ENCODE measurements at places on chromosomes 2 and 18.

DNA sequence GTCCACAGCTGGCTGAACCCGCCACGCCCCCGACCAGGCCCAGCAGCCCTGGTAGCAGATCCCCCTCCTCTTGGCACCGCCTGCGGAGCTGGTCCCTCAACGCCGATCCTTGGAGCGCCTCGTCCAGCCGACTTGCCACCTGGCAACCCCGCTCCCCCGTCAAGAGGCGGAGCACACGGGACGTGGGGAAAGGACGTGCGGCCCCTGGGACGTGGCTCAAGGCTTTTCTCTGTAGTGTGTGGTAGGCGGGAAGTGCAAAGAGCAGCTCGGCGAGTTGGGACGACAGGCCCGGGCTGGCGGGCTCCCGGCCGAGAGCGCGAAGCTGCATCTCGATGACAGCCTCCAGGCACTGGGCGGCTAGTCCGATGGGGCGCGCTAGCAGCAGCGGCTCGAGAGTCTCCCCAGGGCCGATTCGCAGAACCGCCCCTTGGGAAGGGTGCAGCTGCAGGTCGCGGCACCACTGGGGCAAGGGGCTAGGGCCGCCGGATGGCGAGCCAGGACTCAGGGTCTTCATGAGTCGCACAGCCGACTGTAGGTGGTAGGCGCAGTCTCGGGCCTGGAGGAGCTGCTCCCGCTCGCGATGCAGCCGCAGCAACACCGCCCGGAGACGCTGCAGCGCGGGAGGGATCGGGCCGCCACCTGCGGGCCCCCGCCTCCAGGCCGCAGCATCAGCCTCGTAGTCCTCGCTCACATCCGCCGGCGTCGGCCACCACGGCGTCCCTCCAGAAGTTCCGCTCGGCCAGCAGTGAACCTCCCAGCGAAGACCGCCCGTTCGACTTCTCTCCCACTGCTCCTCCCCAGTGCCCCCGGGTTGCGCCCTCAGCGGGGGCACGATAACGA is 617 bp downstream of the CCDC142 start:
- DNase-seq, result no peak

DNA sequence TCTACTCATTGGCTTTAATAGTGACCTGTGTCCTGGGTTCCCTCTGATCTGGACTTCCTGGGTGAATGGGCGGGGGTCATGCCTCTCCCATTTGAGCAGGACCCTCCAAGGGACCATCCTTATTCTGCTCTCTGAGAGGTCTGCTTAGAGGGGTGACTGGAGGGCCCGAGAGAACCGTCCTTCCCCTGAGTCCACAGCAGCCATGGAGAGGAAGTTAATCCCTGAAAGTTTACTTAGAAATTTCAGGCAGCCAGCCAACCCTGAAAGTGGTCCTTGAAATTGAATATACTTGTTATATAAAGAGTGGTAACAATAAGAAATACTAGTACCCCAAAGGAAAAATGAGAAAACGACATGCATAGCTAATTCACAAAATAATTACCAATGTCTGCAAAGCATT is 226.1 kb downstream of the DYSF start:
- DNase-seq, result no peak

DNA sequence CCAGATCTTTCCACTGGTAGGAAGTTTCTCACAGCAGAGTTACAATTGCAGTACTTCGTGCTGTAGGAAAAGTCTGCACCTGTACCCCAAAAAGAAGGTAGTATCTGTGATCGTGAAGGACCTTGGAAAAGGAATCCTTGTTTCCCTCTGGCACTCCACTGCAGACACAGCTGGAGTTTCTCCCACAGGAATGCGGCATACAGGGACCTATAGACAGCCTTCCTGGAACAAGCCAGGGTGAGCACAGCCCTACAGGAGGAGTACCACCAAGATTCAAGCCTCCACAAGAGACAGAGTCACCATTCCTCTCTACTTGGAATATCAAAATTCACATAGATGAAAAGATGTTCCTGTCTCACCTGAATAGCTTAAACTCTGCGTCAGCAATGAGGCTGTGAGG is 372.4 kb downstream of the CMPK2 start:
- DNase-seq, result no peak

DNA sequence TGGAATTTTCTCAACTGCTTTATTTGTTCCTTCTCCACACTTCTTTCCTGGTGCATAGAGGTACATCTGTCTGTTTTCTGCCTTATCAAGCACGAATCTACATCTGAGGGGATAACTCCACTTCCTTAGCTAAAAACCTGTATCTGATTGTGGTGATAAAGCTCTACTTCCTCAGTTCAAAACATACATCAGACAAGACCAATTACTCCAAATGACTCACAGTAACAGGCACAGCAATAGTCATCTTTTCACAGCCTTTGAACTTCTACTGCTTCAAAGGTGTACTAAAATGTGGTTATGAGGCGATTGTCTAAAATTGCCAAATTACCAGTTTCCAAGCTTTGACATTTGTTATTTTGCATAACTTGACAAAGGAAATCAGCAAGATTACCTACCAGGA is 803.6 kb upstream of the ZEB2 start:
- DNase-seq, result no peak

DNA sequence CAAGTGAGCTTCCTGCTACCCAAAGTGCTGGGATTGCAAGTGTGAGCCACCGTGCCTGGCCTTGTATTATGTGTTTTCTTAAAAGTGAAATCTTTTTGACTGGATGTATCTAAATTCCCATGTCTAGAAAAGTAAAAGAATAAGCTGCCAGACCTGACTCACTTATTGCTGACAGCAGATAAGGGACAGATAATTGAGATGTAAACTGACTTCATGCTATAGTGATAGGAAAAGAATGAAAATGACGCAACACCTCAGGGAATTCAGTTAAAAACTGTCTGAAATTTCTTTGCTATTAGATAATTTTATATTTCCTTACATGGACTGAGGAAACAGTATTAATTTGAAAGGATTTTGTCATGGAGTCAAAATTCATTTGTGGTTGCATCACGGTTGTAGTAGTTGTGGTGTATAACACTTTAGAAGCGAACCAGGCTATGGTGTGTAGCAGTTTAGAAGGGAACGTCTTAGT is 19.4 kb downstream of the TTC27 start:
- no peak for DNase-seq

DNA sequence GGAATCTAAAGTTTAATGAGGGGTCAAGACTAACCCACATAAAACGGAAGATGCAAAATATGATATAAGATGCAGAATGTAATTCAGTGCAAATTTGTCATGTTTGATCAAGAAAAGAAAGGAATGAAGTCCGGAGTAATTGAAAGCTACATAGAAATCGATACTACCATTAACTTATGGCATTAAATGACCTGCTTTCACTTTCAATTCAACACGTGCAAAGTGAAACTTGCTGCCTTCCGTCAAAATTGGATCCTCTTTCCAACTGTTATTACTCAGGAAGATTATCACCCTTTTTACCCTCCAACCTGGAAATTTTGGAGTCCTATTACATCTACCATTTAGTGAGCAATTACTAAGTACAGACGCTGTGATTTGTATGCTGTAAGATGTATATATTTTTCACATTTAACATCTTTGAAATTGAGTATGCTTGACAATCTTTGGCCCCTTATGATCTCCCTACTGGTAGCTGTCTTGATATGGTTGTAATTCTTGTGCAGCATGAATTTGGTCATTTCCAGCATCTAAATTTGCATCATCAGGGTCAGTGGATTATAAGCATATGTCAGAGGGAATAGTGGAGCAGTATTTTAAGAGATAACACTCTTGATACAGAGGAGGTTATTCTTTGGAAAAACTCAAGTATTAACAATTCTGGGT is 18.6 kb downstream of the UNC80 start:
- DNase-seq, result no peak

DNA sequence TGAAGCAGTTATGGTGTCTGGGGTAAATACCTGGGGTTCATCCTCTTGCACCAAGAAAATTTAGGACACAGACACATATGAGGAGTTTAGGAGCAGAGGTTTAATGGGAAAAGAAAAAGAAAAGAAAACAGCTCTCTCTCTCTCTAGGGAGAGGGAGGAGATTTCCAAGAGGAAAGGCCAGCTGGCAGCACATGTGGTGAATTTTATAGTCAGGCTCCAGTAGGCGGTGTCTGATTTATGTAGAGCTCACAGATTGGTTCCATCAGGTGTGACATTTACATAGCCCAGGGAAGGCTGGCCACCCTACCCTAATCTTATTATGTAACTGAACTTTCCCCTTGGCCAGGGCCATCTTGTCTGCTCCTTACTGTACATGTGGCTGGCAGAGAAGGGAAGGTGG is 297.5 kb upstream of the RGPD4 start:
- no peak for DNase-seq

- no peak for DNase-seq
These were observed 297.8 kb upstream of the GYPC start for GRCh38 chr2:126358122-126358521.

- DNase-seq, result no peak
These were observed 65.7 kb upstream of the CNGA3 start for GRCh38 chr2:98280376-98281102.

- no peak for DNase-seq
These were observed 9.7 kb downstream of the CMPK2 start for GRCh38 chr2:6855860-6856547.

DNA sequence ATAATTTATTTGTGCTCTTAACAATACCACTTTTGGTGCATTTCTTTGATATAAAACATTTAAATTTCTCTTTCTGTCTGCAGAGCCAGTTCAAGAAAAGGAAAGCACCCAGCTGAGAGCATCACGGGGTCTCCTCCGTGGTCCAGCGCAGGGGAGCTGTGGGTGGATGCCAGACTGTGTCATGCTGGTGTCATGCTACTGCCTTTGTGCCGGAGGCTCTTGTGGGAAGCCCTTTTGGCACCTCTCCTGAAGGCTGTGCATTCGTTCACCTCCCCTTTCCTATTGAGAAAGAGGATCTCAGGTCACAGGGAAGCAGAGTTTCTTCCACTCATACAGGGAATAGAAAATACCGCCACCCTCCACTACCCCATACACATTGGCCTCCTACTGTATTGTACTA is 450.4 kb downstream of the GALR1 start:
- DNase-seq, result no peak

- DNase-seq, result no peak
These were observed 70.8 kb downstream of the INPP4A start for GRCh38 chr2:98515250-98515991.

GRCh38 chr2:19230626-19231025 is 127.8 kb downstream of the OSR1 start:
- DNase-seq, result no peak

DNA sequence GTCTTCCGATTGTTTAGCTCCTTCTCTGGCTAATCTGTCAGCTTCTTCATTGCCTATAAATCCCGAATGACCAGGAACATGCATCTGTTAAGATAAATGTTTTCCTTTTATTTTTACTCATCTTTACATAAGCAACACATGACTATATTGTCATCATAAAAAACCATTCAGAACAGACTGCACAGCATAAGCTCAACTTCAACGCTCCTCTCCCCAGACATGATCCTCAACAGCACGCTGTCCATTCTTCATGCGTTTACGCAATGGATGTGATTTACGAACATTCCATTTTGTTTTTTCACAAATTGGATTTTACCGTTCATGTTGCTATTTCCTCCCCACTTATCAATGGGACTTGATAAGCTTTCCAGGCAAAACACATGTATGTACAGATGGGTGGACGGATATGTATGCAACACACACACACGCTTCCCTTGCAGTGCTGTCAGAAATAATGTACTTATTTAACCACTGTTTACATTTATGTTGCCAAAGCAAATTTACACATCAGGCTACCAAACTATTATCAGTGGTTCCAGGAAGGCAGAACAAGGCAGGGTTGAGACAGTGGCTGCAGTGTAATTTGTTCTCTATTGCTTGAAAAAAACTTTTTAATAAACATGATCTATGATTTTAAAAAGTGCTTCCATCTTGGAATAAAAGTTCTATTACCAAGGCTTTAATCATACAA is 12.2 kb downstream of the RNASEH1 start:
- DNase-seq, result no peak

- DNase-seq, result no peak
These were observed 80.4 kb downstream of the EPB41L3 start for GRCh38 chr18:5463390-5463789.

DNA sequence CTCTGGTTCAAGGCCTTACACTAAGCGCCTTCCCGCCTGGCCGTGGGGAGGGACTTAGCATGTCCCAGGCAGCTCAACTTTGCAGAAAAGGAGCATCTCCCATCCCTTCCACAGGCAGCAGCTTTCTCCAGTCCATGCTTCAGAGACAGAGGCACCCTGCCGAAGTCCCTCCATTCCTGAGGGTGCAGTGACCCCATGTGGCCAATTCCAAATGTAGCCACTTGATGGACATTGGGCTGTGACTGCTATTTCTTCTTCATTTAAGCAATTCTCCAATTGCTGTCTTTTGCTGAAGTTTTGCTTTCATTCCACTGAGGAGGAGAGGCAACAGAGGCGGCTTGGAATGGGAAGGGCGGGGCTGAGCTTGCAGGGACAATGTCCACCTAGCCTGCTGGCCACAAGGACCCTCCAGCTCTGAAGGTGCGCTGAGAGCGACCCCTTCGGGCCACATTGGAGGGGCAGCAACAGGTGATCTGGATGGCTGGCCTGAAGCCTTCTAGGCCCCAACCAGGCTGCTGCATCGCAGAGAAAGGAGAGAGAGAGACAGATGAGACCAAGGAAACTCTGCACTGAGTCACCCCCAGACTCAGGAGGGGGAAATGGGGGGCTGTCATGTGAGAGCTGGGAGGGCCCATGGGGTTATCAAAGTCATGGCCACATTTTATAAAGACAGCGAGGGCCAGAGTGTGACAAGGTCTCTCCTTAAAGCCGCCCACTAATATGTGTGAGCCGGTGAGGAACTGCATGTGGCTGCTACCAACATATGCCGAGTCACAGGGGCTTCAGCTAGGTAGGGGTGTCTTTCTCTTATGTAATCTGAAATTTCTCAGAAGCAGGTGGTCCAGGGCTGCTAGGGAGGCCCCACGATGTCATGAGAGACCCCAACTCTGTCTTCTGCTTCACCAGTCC is 61.3 kb downstream of the LONRF2 start:
- DNase-seq, result no peak

GRCh38 chr2:230781130-230781797 is 68.6 kb downstream of the CAB39 start:
- no peak for DNase-seq
